ENCODE measurements at places on chromosomes 13 and 19.
A peak's percentile ranks its signal among the peaks of the same experiment; 100 is the strongest.

DNA sequence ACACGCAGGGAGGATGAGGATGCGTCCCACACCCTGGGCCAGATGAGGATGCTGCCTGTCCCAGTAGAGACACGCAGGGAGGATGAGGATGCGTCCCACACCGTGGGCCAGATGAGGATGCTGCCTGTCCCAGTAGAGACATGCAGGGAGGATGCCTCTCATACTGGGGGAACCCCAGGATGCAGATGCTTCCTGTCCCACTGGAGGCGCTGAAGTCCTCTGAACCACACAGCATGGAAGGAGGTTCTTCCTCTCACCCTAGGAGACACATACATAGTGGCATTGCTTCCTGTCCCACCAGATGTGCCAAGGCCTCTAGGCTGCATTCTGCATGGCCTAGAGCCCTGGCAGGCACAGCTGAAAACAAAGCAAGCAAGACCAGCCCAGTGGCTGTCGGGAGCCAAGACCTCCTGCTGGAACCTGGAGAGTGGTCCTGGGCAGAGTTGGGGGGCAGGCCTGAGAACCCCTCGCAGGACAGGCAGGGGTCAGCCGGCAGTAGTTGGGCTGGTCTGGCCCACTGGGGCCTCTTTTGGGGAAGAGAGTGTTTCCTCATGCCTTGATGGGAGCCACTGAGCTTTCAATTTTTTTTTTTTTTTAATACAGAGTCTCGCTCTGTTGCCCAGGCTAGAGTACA lies 4.3 kb downstream of the HPN start:
- DNase-seq, result peak; percentile 60

DNA sequence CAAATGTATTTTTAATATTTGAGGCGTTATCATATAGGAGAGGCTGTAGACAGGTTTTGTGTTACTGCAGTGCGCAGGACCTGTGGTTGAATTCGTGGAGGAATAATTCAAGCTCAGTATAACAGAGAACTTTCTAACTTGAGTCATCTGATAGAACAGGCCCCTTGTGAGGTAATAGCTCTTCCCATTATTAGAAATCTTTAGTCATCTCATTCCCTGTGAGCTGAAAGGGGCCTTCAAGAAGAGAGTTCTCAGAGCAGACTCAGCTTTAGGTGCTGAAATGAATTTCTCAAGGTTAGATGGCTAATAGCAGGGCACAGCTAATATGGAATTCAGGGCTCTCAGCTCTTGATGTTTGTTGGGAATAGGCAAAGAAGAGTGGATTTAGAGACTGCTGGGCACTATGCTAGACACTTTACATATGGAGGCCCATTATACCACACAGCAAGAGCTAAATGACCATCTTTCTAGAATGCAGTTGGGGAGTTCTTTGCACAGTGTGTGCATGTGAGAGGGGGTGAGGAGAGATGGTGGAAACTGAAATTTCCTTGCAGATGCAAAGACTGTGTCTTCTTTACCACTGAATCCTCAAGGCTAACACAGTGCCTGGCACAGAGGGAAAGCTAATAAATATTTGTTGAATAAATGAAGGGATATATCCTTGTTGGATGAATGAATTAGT lies 89.5 kb downstream of the DGKH start:
- DNase-seq, result peak; percentile 56

DNA sequence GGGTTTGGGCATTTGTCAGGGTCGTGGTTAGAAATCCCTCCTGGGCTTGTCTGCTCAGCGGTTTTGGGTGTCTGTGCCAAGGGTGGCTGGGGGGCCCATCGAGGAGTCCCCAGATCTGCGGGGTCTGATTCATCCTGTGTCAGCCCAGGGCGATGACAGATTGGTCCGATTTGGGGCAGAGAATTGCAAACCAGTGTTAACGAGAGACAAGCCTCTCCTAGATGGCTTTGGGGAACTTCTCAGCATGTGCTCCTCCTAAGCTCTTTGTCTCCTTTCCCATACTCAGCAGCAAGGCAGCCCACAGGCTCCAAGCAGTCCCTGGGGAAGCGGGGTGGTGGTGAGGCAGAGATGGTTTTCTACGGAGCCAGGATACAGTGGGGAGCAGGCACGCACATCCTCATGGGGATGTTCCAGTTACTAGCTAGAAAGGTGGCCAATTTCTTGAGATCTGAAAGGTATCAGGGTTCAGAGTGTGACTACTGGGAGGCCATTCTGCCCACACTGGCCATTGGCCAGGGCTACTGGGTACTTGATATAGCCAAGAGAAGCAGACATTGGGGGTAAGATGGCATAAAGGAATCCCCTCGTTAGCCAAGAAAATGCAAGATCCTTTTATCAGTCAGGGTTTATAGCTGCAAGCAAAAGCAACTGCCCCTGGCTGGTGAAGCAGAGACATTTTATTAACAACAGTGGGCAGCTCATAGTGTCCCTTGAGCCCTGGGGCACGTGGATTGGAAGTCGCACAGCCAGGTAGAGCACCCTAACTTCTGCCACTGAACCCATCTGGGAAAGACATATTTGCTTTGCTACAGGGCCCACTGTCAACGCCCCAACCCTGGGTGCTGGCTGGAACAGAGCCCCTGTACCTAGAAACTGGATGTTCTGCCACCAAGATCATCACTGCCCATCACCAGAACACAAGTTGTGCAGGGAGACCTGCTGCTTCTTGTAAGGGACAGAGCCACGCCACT lies 63.6 kb downstream of the RGCC start:
- DNase-seq, result no peak

DNA sequence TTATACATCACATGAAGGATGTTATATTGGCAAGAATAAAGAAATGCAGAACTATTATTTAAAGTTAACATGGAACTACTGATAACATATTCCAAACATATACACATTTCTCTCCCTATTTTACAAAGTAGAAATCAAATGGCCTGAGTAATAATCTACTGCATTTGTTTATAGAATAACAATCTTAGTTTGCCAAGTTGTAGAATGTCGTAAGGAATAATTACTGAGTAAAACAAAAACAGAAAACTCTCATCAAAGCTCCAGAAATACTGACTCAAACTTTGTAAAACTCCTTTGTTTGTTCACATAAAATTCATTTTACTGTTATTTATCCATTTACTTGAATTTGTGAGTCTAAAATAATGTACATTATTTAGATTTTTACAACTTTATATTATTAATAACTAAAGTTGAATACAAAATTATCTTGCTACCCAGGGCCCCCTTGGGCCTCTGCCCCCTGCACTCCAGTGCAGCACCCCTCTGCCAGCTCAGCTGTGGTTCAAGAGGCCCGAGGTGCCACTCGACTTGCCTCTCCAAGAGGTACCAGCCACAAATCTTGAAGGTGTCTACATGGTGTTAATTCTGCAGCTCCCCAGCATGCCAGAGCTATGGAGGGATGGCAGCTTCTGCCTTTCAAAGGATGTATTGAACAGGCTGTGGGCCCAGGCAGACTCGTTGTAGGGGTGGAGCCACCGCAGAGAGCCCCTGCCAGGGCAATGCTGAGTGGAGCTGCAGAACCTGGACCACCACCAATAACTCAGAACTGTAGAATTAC lies 2819.7 kb downstream of the PCDH9 start:
- DNase-seq, result no peak

GRCh38 chr13:111659842-111660241 lies 339.4 kb downstream of the TEX29 start:
- no peak for DNase-seq

DNA sequence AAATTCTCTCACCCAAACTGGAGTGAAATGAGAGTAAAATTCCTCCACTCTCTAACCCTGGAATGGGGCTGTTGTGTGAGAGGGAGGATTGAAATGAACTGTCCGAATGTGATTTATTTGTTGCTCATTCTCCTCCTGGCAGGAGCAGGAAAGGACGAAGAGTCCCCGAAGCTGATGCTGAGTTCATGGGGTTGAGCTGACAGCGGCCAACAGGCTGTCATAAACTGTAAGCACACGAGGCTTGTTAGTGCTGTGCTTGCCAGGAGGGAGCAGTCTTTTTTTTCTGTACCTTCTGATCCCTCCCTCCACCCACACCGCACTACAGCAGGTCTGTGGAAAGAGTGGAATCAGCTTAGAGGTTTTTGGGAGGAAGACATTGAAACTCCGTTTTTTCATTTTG lies 33.1 kb upstream of the ZNF331 start:
- DNase-seq, result no peak

DNA sequence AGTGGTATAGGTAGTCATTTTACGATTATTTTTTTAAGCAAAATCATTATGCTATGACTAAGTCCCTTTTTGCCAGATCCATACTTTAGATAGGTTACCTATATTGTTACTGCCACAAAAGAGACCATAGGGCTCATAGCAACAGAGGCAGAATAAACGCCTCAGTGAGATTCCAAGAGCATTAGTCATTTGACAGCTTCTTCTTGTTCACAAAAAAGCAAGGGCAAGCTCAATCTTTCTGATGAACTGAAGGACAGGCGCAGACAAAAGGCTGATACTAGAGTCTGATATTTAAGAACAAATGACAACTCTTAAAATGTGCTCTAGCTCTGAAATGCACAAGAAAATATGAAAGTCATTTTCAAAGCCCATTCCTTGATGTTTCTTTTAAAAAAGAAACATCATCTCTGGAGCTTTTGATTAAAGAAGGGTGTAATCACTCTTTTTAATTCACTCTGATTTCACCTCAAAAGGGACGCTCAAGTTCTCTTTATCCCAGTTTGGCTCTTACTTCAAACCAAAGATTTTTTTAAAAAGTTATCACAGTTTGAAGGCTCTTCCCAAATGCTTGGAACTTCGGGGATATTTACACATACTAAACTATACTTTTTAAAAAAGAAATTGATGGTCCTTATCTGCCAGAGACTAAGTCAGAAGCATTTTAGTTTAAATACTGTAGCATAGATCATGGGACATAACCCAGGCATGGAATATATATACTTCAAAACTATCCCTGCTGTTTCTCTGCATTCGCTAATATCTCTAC lies 187.2 kb downstream of the EFNB2 start:
- DNase-seq, result peak; percentile 40

GRCh38 chr13:59750860-59751259 lies 412.9 kb downstream of the DIAPH3 start:
- peak; percentile 65 for DNase-seq

- no peak for DNase-seq
Measured at GRCh38 chr19:31803835-31804446, 454.7 kb upstream of the TSHZ3 start.

DNA sequence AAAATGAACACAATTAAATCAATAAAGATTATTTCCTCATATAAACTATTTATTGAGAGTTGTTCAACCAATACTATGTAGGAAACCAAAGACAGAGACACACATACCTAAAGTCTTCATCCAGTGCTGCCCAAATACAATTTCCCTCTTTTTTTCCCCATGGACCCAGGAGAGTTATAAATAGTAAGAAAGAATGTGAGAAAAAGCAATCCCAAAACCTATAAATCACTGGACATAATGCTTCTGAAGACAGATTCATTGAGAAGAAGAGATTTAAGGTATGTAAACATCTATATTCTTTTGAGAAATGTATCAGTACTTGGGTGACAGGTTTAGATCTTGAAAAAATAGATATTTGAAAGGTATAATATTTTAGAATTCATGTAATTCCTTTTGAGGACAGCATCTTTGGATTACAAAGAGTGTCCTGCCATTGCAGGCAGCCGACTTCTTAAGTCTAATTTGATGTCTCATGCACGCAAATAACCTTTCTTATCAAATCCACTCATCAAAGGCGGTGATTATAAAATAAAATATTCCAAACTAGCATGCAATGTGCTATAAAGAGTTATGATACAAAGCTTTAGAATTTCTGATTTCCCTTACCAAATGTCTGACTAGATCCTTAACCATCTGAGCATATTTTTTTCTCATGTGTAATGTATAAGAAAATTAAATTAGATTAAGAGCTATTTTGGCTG lies 739.4 kb downstream of the LIG4 start:
- DNase-seq, result no peak

DNA sequence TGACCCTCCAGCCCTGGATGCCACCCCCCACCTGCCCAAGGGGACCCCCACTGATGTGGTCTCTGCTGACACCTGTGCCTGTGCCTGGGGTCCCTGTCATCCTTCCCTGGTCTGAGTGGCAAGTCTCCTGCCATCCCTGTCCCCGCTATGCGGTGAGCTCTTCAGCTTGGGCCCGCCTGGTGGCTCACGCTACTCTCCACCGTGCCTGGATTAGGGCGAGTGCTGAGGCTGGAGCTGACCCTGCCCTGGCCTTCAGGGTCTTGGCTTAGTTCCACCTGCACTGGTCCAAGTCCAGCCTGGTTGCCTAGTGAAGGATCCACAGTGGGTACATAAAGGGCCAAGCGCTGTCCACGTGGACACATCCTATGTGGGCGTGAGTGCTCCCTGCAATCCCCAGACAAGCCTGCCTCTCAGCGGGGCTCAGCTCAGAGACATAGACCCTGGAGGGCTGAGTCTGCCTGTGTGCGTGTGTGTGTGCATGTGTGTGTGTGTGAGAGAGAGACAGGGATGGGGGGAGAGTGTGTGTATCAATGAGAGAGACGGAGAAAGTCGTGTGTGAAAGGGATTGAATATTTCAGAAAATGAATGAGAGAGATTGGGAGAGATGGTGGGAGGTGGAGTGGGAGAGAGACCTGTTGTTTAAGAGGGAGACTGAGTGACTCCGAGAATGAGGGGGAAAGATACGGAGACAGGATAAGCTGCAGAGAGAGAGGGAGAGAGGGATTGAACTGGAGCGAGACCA lies 22.1 kb downstream of the WTIP start:
- DNase-seq, result no peak

GRCh38 chr13:109875746-109876145 lies 89.4 kb upstream of the IRS2 start:
- no peak for DNase-seq

GRCh38 chr19:1041835-1042685 lies 2.2 kb downstream of the ABCA7 start:
- no peak for DNase-seq

GRCh38 chr13:41137241-41137640 lies 4.6 kb upstream of the KBTBD6 start:
- no peak for DNase-seq

- no peak for DNase-seq
Measured at GRCh38 chr13:39217471-39217870, 179.2 kb downstream of the NHLRC3 start.

- DNase-seq, result no peak
Measured at GRCh38 chr19:33278023-33278402, 24.3 kb downstream of the CEBPA start.

DNA sequence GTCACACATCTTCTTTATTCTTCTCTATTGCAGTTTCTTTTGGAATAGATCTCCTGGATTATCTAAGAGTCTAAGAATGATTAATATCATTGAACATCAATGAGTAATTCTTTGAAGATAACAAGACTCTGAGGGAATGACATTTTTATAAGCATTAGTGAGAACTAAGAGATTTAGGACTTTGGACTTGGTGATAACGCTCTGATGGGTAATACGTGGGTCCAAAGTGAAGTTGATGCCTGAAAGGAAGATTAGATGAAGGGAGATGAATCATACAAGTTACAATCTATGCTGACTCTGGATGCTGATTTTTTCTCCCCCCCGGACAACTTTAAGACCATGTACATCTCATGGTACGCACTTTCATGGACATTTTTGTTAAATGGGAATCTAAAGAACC lies 364.5 kb downstream of the GPC5 start:
- no peak for DNase-seq

DNA sequence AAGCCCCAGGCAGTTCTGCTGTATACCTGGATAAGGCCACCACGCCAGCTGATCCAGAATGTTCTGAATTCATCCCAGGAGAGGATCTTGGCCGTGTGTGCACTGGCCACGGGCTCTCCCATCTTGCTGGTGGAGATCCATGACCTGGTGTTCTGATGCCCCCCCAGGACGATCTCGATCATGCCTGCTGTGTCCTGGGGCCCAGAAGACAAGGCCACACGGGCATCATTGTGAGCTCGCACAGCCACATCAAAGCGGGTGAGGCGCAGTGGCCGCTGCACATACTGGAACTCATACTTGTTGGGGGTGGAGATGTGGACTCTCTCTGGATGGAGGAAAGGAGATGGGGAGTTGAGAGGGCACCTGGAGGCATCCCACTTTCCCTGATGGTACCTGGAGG lies 40.1 kb downstream of the F2RL3 start:
- no peak for DNase-seq
